ENCODE measurements at places on chromosomes 7 and 10.
A peak's percentile ranks its signal among the peaks of the same experiment; 100 is the strongest.

DNA sequence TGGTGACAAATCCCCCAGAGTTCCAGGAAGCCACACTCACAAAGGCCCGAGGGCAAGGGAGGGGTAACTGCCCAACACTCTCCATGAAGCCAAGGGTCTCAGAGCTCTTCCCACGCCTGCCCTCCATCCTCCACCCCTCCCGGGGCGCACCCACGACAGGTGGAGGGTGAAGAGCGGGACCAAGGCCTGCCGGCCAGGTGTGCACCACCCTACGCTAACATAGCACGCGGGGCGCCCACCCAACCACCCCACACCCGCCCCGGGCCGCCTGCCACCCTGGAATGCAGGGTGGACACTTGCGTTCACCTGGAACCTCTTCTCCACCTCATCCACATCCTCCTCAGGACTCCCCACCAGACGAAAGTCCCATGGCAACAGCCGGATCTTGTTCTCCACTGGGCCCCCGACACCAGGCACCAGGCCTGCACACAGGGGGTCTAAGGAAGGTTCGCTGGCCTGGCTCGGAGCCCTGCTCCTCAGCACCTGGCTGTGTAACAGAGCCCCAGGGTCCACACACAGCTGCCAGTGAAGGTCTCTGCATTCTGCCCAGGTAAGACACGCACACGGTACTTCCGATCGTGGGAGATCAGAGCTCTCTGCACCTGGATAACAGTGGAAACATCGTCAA, 32.7 kb downstream of the MAD1L1 start:
- DNase-seq, result no peak

GRCh38 chr7:140229591-140230515, 53.1 kb upstream of the KDM7A start:
- peak; percentile 89 for DNase-seq

- DNase-seq, result no peak
These were observed 99.7 kb downstream of the PLCE1 start for GRCh38 chr10:94093286-94093905.

GRCh38 chr10:124546055-124546369, 84.4 kb downstream of the LHPP start:
- no peak for DNase-seq

DNA sequence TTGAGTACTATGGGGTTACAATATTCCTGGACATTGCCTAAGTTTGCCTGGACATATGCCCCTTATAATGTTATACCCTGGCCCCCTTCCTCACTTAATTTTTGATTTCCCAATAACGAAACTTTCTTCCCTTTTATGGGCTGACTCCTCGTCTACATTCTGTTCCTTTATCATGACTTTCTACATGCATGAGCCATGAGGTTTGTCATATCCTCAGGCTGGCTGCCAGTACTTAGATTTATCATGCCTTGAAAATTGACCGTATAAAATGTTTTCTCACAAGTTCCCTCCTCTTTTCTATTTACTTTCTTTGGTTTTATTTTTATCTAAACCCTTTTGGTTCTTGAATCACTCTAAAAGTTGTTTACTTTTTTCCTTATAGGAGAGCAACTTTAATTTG, 4.7 kb downstream of the DNAH11 start:
- no peak for DNase-seq

DNA sequence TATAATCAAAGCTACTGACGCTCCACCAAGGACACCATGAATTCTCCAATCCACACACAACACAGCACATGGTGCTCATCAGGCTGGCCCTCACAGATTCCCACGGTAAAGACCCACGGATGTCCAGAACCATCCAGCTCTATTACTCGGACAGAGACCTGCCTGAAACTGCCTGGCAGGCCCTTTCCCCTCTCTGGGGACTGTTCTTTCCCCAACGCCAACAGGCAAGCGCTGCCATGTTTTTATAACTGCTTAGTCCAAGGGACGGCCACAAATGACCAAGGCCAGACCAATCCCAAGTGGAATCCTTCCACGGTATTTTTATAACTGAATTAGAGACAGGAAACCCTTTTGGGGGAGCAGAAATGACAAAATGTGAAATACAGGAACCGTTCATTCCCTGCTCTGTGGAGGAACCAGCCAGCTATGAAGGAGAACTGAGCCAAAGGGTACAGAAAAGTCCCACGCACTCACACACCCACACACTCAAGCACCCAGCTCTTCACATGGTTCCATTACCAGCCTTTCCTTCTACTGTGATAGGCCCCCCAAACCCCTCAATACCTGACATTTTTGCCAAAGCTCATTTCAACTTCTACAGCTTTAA, 4.1 kb downstream of the PIP4K2A start:
- no peak for DNase-seq

- no peak for DNase-seq
These were observed 4.2 kb upstream of the OPN4 start for GRCh38 chr10:86650151-86650550.

DNA sequence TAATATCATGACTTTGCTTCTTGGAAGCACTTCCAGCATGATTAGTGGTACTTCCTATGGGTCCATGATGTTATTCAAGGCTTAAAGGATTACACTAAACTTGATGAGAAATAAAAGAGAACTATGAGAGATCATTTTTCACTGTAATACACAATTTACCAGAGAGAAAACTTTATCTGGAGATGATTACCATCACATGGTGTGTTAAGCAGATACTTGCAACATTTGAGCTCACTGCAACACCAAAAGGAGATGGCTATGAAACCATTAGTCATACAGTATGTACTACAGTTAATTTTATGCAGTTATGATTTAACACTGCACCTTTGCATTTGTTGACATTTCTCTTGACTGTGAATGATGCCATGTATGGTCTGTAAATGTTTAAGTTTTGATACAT, 311.3 kb upstream of the AOAH start:
- DNase-seq, result no peak

- DNase-seq, result peak; percentile 86
These were observed 110.6 kb downstream of the EMX2 start for GRCh38 chr10:117653170-117653515.

DNA sequence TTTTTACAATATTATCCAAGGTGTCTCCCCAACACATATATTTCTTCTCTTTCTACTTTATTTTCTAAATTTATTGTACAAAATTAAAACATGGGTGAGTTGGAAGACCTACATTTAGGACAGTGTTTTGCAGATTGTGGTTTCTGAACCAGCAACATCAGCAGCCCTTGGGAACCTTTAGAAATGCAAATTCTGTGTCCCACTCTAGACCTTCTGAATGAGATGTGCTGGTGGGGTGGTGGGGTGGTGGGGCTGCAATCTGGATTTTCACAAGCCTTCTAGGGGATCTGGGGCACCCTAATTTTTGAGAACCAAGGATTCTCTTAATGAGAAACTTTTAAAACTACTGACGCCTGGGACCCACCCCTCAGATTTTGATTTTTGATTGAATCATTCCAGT, 7.4 kb upstream of the PAPSS2 start:
- DNase-seq, result no peak

Measured in activated CD4-positive, alpha-beta T cell treated with anti-CD3 and anti-CD28 coated beads, Interleukin-2, amount 10 ng/mL, durations not matched to agents 24 days and 14 days (primary cell).